AG10803 (cell line): ENCODE measurements at places on chromosomes 2 and 18.

DNA sequence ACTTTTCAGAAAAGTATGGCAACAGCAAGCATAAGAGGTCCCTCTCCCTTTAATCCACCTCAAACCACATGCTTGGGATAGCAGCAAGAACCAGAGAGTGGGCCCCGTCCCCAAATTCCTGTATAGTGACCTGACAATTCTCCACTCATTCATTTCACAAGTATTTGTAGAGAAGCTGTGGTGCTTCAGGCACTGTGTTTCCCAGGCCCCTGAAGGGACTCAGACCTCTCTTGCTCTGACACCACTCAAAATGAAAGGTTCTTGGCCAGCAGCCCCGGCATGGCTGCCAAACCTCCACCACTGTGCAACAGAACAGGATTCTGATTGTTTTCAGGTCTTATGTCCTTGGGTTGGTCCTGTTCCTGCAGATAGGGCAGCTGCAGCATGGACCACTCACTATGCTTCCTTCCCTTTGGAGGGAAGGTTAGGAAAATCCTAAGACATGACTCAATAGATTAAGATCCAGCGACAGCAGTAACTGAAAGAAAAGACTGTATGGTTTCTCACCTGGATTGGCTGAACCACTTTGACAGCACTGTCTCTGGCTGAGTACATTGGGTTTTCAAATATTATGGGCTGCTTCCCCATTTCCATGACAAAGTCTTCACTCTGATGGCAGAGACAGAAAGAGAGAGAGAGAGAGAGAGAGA is 67.6 kb downstream of the DHRS9 start:
- DNase-seq: no peak

DNA sequence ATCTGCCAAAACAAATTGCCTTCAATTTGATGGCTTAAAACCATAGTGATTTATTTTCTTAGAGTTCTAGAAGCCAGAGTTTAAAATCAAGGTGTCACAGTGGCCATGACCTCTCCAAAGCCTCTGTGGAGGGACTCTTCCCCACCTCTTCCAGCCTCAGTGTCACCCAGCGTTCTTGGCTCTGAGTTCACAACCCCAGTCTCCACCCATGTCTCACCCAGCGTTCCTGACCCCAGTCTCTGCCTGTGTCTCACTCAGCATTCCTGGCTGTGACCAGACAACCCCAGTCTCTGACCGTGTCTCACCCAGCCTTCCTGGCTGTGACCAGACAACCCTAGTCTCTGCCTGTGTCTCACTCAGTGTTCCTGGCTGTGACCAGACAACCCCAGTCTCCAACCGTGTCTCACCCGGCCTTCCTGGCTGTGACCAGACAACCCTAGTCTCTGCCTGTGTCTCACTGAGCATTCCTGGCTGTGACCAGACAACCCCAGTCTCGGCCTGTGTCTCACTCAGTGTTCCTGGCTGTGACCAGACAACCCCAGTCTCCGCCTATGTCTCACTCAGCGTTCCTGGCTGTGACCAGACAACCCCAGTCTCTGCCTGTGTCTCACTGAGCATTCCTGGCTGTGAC is 299.3 kb downstream of the GALR1 start:
- no peak for DNase-seq

DNA sequence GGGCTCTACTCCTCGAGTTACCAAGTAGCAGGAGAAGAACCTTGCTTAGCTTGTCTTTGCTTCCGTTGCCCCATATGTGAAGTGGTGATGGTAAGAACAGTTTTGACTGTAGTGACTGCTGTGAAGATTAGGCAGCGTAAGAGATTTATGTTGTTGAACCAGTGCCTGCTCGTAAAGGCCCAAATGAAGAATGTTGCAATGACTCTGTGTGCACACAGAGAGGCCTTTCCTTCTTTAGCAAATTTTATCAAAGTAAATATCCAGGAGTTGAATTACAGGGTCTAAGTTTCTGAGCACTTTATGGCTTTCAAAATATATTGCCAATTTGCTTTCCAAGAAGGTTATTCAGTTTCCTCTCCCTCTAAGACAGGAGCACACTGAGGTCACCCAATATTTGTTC is 14.5 kb downstream of the NTSR2 start:
- DNase-seq: no peak

- DNase-seq: peak; percentile 29
These were observed 98.7 kb downstream of the TCF4 start for GRCh38 chr18:55489034-55489986.

GRCh38 chr2:129165006-129165405 is 814.5 kb upstream of the RAB6C start:
- no peak for DNase-seq

DNA sequence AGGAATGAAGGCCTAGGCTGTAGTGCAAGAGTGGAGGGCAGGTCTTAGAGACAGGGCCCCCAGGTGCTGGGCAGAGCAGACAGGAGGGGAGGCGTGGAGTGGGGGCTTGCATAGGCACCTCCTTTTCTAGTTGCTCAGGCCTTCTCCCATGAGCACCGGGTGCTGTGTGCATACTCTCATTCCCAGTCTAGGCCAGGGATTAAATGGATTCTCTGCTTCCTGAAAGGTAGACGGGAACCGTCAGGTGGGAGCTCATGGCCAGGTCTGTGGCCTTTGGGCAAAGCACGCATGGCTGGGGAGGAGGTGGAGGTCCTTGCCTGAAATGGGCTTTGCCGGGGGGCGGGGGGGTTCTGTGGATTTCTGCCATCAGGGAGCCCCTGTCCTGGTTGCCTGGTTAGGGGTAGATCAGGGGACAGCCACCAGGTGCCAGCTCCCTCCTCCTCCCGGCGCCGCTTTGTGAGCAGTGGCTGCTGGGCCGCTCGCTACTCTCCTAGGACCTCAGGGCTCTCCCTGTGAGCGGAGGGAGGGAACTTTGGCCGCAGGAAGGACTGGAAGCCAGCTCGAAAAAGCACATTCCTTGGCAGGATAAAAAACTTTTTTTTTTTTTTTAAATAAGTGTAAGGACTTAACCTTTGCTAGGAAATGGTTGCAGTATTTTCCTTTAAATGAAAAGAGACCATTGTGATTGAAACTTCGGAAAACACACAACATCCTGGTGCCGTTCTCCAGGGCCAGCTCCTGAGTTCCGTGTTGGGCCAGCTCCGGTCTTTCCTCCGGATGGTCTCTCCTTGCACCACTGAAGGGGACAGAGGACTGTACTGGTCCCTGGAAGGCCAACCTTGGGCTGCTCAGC is 82.8 kb upstream of the HAAO start:
- no peak for DNase-seq

- no peak for DNase-seq
These were observed 29.3 kb downstream of the EML4 start for GRCh38 chr2:42198466-42198865.

GRCh38 chr2:37870829-37871228 is 54.3 kb upstream of the RMDN2 start:
- peak; percentile 53 for DNase-seq

DNA sequence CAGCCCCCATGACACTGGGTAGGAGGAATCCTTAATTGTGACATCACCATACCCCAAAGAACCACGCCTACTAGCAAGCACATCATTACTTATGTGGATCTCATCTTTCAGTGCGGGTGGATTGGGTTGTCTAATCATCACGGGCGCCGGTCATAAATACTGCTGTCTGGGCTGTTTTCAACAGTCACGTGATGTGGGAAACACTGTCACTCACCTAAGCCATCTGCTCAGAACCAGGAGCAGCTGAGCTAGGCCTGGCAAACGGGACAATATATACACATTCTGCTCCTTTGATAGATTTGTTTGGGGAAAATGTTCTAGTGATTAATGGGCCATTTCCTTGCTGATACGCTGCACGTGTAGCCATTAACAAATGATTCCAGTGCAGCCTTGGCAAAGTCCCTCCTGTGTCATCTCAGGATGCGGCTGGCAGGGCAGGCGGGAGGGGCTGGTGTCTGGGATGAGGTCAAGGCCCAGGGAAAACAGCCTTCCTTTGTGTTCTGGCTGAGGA is 145.9 kb upstream of the COPS8 start:
- peak; percentile 14 for DNase-seq

DNA sequence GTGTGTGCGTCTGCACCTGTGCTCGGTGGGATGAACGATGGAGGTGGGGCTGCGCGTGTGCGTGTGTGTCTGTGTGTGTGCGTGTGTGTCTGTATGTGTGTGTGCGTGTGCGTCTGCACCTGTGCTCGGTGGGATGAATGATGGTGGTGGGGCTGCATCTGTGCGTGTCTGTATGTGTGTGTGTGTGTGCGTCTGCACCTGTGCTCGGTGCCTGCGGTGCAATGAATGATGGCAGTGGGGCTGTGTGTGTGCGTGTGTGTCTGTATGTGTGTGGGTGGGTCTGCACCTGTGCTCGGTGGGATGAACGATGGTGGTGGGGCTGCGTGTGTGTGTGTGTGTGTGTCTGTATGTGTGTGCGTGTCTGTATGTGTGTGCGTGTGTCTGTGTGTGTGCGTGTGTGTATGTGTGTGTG is 48.5 kb upstream of the CTDP1 start:
- DNase-seq: no peak

- DNase-seq: peak; percentile 17
These were observed 16.2 kb downstream of the HNMT start for GRCh38 chr2:137980459-137980858.

GRCh38 chr2:218434456-218434855 is 15.5 kb downstream of the VIL1 start:
- DNase-seq: no peak

DNA sequence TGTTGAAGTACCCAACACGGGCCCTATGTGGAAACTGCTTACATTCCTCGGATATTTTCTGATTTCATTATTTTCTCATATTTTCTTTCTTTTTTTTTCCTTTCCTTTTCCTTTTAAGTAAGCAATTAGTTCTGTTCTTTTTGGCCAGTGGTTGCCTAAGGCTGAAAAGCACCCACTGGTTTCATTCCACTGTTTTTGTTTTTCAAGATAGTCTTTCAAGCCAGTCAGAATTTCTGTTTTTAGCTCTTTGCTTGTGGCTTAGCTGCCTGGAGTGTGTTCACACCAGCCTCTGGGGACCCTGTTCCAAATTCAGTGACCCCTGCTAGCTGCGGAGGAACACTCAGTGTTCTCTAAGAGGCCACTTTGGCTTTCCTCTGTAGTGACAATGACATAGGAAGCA is 73.6 kb downstream of the NRP2 start:
- peak; percentile 63 for DNase-seq

- DNase-seq: no peak
These were observed 48.4 kb downstream of the OTX1 start for GRCh38 chr2:63099032-63099431.

DNA sequence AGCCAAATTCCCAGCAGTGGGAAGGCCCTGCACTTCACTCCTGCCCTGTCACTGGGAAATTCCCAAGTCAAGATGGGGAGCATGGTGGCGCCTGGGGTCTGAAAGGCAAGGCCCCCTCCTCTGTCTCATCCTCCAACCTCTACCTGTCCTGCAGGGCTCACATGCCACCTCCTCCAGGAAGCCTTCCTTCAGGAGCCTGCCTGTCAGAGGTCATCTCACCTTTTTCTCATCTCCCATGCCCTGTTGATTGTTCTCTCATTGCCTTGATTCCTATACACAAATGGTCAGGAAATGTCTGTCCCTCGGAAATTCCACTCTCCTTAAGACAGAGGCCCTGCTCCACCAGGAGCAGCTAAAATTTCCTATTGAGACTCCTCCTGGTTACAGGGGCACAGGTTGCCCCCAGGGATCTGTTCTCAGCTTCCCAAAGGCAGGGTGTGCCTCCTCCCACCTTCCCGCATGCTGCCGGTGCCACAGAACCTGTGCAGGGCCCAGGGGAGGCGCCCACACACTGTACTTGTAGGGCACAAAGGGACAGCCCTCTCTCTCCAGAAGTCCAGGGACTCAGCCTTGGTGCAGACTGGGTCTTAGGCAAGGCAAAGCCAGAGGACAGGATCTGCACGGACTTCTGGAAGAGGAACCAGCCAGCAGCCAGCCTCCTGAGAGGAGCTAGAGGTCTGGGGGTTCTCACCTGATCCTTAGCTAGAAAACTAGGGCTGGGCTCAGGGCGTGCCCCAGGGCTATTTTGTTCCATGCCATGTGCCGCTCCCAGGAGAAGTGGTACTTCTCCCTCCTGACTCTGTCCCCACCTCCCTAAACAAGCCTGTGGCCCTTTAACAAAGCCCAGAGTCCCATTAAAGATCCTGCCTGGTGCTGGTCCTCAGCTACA is 12.9 kb downstream of the HES6 start:
- DNase-seq: no peak

DNA sequence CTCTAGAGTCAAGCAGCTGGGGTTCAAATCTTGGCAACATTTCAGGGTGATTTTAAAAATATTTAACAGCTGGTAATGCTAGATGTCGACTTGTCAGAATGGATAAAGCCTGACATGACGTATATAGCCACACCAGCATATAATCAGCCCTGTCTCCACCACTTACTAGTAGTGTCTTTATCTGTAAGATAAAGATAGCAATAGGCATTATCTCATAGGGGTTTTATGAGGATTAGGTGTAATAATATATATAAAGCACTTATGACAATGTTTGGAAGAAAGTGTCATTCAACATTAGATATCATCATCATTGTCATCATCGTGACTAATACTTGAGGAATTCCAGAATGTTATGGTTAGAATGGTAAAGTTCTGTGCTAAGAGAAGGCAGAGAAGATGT is 369.0 kb upstream of the CWC22 start:
- no peak for DNase-seq

GRCh38 chr2:147311058-147311430 is 533.8 kb upstream of the ACVR2A start:
- DNase-seq: no peak

GRCh38 chr2:27832396-27832795 is 57.8 kb downstream of the RBKS start:
- DNase-seq: peak; percentile 84

DNA sequence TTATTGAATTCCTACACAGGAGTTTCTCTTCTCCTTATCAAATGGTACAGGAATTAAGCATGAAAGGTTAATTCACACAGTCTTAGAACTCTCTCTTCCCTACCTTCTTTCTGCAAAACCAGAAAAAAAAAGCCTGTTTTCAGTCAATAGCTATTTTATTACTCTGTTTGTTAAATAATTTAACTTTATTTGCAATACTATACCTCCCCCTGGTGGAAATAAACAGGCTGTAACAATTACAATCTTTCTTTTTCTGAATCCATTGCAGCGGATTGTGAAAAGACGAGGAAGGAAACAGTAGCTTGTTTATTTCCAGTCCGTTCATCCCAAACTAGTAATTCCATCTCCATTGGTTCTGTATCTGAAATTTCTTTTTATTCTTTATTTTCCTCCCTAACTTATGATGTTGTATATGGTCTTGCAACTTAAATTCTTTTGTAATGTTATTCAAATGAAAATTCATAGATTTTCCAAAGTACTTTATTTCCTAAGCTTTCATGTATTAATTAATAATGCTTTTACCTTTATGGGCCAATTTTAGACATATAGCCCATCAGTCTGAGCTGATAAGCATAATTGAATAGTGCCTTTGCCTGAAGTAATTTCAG is 165.2 kb downstream of the SH3BP4 start:
- peak; percentile 53 for DNase-seq

GRCh38 chr2:46062637-46063412 is 234.4 kb upstream of the EPAS1 start:
- peak; percentile 90 for DNase-seq

DNA sequence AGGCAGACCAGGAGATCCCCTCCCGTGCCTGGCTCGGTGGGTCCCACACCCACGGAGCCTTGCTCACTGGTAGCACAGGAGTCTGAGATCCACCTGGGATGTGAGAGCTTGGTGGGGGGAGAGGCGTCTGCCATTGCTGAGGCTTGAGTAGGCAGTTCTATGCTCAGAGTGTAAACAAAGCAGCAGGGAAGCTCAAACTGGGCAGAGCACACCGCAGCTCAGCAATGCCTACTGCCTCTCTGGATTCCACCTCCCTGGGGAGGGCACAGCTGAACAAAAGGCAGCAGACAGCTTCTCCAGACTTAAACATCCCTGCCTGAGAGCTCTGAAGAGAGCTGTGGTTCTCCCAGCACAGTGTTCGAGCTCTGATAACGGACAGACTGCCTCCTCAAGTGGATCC is 85.1 kb downstream of the UGP2 start:
- no peak for DNase-seq

- DNase-seq: no peak
These were observed 249.3 kb downstream of the LRATD1 start for GRCh38 chr2:14881651-14882327.
